ENCODE measurements at places on chromosomes 13 and 19.
A peak's percentile ranks its signal among the peaks of the same experiment; 100 is the strongest.

DNA sequence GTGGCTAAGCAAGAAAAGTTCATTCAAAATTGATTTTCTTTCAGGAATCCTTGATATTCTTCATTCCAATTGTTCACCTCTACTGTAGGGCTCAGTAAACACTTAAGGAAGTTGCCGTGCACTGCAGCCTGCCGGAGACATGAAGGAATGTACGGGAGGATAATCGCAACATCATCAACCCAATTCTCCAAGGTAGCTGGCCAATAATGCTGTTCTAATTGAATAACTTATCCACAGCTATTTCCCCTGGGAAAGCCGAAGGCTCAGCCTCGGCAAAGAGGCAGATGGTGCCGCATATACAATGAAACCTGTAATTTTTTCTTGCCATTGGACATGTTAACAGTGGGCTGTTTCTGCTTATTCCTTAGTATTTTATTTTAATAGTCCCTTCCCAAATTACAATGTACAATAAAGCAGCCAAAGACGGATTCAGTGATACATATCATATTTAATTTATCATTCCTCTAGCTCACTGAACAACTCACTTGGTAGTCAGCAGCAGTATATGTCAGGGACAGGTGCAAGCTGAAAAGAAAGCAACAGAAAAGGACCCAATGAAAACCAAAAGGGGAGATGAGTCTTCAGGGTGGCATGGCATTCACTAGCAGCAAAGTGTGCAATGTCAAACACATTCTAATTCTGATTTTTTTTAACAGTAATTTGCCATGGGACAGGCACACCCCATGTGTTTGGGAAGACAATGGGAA lies 420.5 kb upstream of the KLF12 start:
- no peak for DNase-seq

- DNase-seq = no peak
Measured at GRCh38 chr13:106480351-106480910, 55.0 kb downstream of the EFNB2 start.

- DNase-seq = peak; percentile 56
Measured at GRCh38 chr19:38736036-38736412, 8.2 kb downstream of the CAPN12 start.

DNA sequence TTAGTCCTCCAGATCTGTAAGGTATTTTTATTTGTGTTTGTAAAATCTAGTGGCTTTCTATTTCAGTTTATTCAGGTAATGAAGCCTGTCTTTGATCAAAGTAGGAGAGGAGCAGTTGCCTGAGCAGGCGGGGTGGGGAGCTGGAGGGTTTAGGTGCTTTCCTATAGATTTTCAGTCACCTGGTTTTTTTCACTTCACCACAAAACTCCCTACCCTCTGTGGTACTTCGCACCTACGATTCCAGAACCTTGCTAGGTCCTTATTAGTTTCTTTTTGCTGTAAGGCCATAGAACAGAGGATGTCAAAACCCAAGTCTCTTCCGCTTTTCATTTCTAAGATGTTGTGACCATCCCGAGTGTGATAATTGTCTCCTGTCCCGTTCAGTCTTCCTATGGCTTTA lies 26.6 kb downstream of the SLAIN1 start:
- no peak for DNase-seq

- no peak for DNase-seq
Measured at GRCh38 chr13:29885989-29886388, 35.6 kb upstream of the UBL3 start.

GRCh38 chr19:2097886-2098327 lies 1.2 kb downstream of the IZUMO4 start:
- no peak for DNase-seq

GRCh38 chr13:54034047-54034446 lies 1005.4 kb downstream of the OLFM4 start:
- no peak for DNase-seq

- no peak for DNase-seq
Measured at GRCh38 chr13:24716011-24716410, 35.8 kb downstream of the ATP12A start.

DNA sequence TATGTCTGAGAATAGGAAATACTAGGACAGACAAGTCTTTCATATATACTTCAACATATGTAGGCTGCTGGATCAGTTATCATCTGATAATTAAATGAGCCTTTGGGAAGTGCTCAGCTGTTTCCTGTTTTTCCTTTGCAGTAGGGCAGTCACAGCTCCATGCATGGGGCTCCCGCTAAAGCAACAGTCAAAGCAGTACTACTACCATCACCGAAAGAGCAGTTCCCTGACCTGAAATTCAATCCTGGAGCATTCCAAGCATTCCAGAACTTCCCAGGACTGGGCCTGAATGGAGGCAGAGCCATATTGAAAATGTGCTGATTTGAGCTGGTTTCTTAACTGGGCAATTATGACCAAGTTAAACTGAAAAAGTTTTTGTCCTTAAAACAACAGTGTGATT lies 20.5 kb downstream of the MICU2 start:
- DNase-seq = no peak

DNA sequence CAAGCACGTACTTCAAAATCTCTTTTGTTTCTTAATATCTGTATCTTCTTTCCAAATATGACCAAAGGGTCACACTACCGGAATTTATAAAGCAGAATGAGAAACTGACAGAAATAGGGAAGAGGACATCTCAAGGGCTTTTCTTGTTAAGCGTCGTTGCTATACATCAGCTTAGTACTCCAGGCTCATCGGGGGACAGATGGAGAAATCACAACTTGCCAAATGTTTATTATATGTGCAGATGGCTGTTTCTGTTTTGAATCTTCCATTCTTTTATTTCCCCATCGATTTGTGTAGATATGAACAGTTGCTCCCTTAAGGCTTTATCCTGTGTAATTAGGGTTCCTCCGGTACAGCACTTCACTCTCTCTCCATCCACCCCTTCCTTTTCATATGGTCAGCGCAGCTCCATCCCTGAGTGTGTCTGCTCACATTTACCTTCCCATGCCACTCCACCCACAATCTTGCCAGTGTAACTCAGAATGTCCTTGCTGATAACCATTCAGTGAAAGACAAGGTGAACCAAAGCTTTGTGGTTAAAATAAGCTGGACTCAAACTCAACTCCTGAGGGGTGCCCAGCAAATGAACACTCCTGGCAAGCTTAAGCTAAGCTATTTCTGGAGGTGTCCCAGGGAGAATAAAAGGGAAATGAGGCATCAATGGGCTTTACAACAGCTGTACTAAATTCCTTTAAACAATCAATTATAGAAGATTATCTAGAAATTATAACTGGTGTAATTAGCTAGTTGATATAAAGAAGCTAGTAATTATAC lies 51.3 kb downstream of the TBC1D4 start:
- no peak for DNase-seq

- DNase-seq = peak; percentile 3
Measured at GRCh38 chr19:6970443-6970842, 50.8 kb downstream of the MBD3L2B start.

DNA sequence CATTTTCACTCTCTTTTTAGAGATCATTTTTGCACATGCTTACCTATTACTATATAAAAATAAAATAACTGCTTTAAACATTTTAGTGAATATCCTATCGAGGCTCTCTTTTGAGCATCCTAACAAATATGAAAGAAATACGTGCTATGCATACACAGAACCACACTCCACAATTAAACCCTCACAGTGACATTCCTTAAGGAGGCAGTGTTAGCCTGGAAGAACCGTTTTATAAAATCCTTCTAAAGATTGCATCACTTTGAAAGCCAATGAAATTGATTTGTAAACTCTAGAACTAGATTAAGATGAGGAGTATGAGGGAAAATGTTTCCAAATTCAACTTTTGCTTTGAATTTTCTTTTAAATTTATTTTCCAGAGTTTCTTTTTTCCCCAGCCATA lies 11.1 kb upstream of the ENOX1 start:
- no peak for DNase-seq

GRCh38 chr13:31044364-31045285 lies 112.2 kb downstream of the TEX26 start:
- DNase-seq = peak; percentile 72

GRCh38 chr13:29480893-29481525 lies 114.5 kb downstream of the SLC7A1 start:
- DNase-seq = no peak

DNA sequence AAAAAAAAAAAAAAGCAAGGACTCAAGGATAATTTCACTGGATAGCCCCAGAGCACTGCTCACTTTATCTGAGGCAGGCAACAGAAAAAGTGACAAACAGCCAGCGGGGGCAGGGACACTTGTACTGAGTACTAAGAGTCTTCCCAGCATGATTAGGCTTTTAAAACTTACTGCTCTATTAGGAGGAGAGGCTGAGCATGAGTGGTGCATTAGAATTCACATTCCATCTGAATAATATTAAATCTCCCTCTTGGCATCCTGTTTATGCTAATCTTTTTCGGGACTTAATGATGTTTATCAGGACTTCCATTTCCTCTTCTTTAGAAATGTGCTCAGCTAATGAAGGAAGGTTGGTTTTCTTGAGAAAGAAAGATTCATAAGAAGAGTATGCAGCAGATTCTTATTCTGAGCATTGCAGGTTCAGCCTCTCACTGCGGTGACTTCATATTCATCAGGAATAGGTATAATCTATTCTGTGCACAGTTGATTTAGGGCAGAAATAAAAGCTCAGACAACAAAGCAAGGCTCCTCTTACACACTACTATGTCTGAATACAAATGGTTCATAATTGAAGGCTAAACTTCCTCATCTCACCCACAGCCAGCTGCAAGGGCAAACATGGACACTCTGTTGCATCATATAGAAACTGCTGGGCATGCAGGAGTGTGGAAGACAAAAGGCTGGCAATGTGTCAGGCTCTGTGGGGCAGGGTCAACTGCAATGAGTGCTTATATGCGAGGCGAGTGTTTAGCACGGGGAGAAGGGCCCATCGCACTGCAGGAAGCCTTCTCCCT lies 107.0 kb downstream of the KL start:
- no peak for DNase-seq

DNA sequence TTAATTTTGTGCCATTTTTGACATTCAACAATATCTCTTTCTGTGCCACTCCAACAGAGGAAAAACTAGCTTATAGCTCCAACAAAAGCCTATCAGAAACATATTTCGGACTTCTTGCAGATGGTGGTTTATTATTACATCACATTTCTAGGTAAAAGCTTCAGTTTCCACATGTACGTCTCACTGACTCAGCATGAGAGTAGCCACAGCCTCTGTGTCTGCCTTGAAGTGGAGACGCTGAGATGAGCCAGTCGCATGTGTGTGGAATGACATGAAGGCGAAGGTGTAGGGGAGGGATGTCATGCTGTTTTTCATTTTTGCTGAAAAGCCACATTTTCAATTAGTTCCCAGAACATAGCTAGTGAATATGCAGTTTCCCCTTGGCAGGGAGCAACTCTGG lies 598.6 kb downstream of the EFNB2 start:
- DNase-seq = no peak

DNA sequence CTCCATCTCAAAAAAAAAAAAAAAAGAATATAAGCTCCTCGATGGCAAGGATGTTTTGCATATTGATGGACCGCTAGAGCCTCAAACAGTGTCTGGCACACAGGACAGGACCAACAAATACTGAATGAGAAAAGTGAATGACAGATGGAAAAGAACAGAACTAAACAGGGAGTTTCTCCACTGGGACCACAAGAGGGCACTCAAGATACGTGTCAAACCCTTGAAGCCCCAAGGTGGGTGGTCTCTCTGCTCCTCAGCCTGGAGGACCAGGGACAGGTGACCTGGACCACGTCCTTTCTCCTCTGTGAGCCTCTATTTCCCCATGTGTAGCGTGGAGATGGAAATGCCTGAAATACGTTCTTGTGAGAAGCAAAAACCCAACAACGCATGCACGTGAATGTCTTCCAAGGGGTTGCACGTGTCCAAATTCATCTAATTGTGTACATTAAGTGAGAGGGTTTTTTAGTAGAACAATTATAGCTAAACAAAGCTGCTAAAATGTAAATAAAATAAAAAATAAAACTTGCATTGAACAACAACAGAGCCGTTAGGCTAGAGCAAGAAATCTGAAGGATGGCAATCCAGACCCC lies 5.7 kb upstream of the CDC42EP5 start:
- DNase-seq = no peak

DNA sequence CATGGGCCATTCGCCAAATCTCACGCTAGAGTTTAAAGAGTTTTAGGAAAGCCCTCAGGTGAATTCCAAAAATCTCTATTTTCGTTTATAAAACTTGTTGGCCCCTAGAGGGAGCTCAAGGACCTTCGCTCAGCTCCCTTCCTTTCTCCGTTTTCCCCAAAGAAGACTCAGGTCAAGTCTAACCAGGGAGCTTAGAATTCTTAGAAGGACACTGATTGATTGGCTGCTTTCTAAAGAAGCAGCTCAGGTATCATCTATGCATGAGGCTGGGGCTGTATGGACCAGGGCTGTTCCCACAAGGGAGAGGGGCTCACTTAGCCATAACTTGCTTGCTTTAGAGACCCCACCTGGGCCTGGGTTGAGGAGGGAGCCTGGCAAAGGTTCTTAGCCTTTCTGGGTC lies 20.5 kb downstream of the DZIP1 start:
- DNase-seq = no peak

- DNase-seq = no peak
Measured at GRCh38 chr13:66195238-66195637, 1034.9 kb downstream of the PCDH9 start.

GRCh38 chr13:35252536-35253205 lies 223.8 kb downstream of the MAB21L1 start:
- DNase-seq = no peak

- peak; percentile 57 for DNase-seq
Measured at GRCh38 chr19:1648920-1649541, 3.4 kb downstream of the TCF3 start.

- no peak for DNase-seq
Measured at GRCh38 chr13:85853901-85854663, 54.9 kb upstream of the SLITRK6 start.

GRCh38 chr19:15636026-15636425 lies 4.7 kb upstream of the CYP4F3 start:
- no peak for DNase-seq

DNA sequence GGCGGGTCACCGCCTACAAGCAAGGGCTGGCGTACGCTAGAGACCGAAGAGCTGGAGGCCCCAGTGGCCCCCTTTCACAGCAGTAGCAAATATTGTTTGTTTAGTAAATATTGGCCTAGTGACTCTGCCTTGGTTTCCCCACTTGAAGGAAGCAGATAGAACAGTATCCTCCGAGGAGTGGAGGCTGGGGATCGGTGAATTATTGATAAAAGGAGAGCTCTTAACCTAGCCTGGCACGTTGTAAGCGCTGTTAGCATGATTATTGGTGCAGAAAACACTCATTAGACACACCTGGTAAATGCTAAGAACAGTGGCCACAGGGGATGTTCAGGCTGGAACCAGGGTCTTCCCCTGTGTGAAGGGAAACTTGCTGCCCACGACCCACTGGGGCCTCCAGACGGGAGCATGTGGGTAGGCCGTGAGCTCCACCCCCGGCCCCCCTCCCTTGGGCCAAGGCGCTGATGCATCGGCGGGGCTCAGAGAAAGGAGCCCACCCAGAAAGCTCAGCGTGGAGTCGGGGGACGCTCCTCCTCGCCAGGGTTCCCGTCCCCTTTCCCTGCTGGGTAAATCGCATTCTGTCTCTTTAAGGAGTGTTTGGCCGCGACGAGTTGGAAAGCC lies 2.3 kb downstream of the IER2 start:
- DNase-seq = no peak

GRCh38 chr19:43692877-43693276 lies 22.9 kb upstream of the PLAUR start:
- DNase-seq = no peak

- DNase-seq = no peak
Measured at GRCh38 chr13:82344867-82345266, 1537.4 kb downstream of the SLITRK1 start.
